ENCODE measurements at places on chromosomes 7 and 10.
A peak's percentile ranks its signal among the peaks of the same experiment; 100 is the strongest.

DNA sequence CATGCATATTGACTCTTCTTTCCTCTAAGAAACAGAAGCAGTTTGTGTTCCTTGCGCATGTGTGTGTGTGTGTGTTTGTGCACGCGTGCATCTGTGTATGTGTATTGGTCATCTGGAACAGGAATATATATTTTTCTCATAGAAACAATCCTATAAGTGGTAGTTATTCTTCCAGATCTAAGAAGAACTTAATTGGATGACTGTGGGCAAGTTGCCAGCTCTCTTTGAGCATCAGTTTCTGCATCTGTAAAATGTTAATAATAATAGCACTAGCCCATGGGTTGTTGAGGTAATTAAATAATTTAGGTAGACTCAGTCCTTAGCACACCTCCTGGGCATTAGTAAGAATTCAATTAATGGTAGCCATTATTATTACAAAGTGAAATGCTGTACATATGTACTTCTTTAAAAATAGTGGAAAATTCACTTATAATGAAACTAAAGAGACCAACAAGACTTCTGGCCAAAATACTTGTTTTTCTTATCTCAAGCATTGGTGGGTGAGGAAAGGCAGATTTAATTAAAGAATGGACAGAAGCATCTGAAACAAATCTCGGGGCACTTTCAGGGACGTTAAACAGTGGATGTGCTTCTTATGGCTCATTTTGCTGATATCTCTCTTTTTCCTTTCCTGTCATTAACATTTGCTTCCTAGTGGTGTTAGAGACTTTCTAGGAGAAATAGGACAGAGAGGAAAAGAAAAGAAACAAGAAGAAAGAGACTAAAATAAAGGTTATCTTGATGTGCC lies 124.9 kb upstream of the HABP2 start:
- DNase-seq, result no peak

DNA sequence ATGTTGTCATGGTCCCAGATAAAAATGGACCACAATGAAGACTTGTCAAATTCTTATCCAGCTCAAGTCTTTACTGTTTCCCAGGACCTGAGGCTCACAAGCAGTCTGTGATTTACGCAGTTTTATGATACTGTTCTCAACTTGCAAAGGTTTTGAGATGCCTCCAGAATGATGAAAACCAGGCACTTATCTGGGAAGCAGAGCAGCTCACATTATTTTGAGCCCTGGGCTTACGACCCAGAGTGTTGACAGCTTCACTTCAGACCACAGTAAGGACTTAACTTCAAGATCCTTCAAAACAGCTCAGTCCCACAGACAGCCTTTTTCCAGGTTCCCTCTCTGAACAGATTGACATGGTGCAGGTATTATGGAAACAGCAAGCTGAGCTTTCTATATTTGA lies 236.1 kb downstream of the RNLS start:
- DNase-seq, result no peak

DNA sequence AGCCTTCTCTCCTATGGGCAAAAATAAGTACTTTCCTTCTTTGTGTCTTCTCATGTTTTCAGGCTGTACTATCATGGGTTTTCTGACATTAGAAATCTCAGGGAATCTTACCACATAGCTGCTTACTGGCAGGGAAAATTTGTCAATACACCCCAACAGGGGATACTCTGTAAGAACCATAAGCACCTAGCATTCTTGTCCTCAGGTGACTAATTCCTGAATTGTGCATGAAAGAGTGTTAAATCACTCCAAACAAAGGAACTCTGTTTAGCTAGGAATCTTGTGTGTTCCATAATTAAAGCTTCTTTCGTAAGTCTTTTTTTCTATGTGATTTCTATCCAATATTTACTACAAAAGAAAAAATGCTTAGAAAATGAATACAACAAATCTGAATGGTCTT lies 206.7 kb upstream of the POT1 start:
- no peak for DNase-seq

GRCh38 chr7:47771336-47771989 lies 176.8 kb downstream of the PKD1L1 start:
- DNase-seq, result no peak

- no peak for DNase-seq
These were observed 50.8 kb downstream of the ESYT2 start for GRCh38 chr7:158778471-158778870.

DNA sequence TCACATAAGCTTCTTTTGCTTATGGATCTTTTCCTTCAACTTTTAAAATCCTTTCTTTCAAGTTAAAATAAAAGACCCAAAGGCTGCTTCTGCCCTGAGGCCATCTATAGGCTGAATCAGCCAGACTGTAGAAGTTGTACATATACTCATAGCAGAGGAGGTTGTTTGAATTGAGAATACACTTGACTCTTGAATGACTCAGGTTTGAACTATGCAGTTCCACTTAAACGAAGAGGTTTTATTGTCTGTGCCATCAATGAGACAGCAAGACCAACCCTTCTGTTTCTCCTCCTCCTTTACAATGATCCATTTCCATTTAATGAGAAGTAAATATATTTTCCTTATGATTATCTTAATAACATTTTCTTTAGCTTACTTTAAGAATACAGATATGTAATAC lies 5.8 kb downstream of the ZNF365 start:
- no peak for DNase-seq

GRCh38 chr10:484441-484924 lies 205.0 kb downstream of the DIP2C start:
- DNase-seq, result no peak

GRCh38 chr7:131363719-131364118 lies 36.0 kb downstream of the MKLN1 start:
- DNase-seq, result no peak

- DNase-seq, result no peak
These were observed 269.9 kb upstream of the MKLN1 start for GRCh38 chr7:131057794-131058070.

GRCh38 chr10:89355394-89355931 lies 22.4 kb upstream of the IFIT1B start:
- no peak for DNase-seq

- peak; percentile 45 for DNase-seq
These were observed 2.2 kb downstream of the NPM3 start for GRCh38 chr10:101780818-101781654.

DNA sequence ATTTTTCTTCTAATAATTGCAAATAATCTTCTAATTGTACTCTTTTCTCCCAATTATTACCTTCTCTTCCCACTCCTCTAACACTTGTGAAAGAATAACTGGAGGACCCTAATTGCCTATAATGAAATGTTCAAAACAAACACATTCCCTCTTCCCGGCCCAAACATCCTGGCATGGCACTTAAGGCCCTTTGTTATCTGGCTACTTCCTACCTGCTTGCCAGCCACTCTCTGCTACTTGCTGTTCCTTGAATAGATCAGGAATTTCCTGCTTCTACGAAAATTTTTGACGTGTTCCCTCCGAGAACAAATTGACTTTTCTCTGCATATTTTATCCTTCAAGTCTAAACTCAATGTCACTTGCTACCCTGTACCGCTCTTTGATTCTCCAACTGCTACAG lies 56.1 kb upstream of the NOBOX start:
- no peak for DNase-seq

DNA sequence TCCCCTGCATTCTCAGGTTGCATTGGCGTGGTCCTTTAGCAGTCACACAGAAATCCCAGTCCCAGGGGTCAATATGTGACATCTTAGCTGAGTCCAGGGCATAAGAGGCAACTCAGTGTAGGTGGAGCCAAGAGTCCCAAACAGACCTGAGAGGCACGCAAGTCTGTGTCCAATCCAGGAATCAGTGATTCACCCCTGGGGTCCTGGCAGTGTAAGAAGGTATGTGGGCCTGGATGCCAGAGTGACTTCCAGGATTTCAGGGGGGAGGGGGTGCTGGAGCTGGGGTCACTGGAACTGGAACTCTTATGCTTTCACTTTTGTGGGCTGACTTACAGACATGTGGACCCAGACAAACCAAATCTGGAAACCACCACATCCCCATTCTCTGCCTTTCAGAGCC lies 26.8 kb downstream of the FRMPD2 start:
- DNase-seq, result no peak

- DNase-seq, result no peak
These were observed 33.3 kb upstream of the SH2B2 start for GRCh38 chr7:102253066-102253972.

- DNase-seq, result no peak
These were observed 26.9 kb downstream of the SPOCK2 start for GRCh38 chr10:72061491-72061890.

DNA sequence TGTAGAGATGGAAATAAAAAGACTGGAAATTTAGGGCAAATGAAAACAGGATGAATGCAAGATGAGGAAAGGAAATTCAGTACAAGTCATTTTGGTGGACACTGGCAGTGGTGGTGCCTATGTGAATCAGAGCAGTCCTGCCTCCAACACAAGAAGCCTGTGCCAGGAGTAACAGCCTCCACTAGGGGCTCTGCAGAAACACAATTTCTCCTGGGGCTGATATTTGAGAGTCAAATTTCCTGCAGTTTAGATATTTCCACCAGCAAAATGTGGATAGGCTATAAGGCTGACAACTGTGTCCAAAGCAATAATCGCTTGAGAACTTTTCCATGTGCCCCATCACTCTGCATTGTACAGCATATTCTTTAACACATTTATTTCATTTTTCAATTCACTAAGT lies 4.7 kb upstream of the PLXDC2 start:
- DNase-seq, result no peak

DNA sequence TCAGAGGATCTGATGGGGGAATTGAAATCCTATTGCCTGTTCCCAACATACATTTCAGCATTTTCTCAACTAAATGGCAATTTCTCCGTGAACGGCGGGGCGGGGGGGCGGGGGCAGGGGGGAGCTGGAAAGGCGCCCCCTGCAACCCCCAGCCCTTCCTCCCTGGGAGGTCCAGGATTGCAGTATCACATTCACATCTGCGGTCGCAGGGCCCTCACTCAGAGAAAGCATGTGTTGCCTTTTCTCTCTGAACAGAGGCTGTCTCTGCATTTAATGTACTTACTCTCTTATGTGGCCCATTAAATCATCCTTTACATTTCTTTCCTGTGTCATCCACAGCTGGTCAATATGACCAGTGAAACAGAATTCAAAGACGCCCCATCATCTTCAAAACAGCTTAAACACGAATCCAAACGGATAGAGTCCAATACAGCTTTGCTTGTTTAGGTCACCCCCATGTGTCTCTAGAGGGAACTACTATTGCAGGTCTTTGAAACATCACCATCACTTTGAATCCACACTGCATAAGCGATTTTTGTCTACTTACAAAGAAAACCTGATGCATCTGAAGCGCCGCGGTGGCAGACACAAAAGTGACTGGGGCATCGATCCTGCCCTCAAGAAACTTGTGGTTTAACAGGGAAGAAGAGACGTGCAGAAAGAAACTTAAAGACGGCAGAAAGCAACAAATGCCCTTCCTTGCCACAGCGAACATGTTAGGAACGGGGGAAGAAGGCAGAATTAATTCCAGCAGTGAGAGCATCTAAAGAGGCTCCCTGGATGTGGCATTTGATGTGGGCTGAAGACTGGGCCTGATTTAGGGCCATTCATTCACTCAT lies 17.0 kb upstream of the ECHDC3 start:
- DNase-seq, result no peak

DNA sequence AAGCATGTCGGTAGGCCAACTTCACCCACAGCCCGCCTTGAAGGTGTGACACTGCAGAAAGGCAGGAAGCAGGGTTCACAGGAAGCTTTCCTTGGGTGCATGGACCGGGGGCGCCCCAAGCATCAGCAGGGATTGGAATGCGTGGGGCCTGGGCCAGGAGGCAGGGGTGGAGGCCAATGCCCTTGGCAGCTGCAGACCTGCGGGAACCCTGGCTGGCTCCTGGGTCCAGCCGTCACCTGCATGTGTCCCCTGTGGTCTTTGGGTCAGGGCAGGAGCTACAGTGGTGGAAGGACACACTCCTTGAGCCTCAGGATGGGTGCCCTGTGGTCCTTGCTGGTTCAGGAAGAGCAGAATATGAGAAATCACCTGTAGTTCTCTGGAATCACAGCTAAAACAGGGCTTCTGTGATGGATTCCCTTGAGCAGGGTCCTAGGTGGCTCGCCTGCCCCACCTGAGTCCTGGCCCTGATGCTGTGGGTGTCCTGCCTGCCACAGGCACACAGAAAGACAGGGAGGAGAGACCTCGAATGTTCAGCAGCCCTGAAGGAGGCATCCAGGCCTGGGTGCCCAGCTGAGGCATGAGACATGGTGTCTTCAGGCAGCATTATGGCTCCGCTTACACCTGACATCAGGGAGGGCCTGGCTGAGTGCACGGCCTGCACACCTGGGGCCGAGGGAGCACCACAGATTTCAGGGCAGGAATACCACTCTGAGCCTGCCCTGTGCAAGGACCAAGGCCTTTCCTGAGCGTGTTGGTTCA lies 15.1 kb downstream of the ANTXRL start:
- no peak for DNase-seq

- no peak for DNase-seq
These were observed 170.4 kb downstream of the TAX1BP1 start for GRCh38 chr7:27910326-27910725.

DNA sequence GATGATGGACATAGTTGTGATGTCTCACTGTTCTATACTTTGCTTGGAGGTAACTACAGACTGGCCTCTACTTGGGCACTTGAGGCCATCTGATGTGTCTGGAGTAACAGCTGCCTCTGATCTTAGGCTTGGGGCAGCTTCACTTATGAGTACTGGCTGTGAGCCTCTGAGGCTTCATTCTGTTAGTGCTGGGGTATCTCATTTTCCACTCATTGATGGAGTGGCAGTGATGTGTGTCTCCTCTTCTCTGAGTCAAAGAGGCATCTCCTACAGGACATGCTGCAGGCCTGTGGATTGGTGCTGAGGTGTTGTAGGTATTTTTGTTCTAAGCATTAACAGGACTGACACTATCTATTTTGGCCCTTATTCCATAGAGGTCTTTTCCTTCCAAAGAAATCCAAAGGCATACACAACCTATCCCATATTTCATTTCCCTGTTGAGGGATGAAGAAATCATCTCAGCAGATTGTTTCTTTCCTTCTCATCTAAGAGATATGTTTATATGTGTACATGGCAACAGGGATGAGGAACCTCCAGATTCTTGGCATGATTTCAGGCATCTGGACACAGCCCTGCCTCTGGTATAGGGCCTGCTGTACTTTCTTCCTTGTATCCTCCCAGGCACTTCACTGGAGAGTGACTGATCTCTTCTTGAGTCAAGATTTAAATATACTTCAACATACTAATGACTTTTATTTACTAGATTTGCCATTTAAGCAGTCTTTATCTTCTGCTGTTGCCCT lies 65.7 kb upstream of the NOBOX start:
- DNase-seq, result no peak

DNA sequence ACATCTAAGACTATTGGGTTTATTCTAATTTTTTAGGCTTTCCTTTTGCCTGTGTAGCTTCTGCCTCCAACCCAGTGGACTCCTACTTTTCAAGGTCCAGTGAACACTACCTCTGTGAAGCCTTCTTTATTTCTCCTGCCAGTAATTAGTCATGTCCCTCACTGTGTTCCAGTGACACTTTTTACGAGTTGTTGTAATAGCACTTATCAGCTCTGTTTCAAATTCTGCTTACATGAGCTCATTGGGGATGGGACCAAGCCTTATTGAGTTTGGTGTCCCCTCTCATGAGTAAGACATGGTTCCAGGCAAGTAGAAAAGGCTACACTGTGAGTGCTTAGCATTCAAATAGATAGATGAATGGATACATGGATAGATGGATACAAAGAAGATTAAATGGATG lies 184.6 kb downstream of the HIBADH start:
- no peak for DNase-seq

- no peak for DNase-seq
These were observed 7.3 kb upstream of the PCDH15 start for GRCh38 chr10:54808186-54808935.
